T47D (cell line): ENCODE measurements at places on chromosomes 2 and 18.
A peak's percentile ranks its signal among the peaks of the same experiment; 100 is the strongest.

DNA sequence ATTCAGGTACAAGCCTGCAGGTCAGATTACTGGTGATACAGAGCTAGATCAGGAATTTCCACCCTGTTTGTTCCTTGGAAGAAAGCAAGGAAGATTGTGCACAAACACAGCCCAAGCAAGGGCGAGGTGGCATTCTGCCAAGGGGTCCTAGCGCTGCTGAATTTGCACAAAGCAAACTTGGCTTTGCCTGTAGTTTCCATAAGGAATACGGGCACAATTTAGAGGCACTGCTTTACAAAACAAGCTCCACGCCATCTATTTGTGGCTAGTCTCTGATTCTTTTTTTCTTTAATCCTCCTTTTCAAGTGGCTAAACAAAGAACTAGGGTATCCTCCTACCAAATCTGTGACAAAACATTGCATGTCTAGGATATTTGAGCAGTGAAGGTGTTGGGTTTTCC is 195.5 kb upstream of the ACVR2A start:
- no peak for DNase-seq

GRCh38 chr2:186485576-186485870 is 537 bp upstream of the ZC3H15 start:
- no peak for DNase-seq

DNA sequence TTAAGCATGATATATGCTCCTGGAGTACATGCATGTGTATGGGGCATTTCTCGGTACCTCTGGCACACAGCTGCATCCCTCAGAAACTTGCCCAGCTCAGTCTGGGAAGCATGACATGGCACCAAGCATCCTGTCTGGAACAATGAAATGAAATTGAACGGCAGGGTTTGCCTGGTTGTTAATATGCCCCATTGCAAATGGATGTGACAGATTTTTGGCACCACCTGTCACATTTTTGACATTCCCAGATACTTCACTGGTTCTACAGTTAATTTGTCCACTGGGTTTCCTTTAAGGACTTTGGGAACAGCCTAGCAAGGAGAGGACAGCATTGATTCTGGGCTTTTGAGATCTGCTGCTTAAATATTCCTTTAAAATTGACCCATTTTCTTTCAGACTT is 305.8 kb downstream of the TSN start:
- peak; percentile 33 for DNase-seq

DNA sequence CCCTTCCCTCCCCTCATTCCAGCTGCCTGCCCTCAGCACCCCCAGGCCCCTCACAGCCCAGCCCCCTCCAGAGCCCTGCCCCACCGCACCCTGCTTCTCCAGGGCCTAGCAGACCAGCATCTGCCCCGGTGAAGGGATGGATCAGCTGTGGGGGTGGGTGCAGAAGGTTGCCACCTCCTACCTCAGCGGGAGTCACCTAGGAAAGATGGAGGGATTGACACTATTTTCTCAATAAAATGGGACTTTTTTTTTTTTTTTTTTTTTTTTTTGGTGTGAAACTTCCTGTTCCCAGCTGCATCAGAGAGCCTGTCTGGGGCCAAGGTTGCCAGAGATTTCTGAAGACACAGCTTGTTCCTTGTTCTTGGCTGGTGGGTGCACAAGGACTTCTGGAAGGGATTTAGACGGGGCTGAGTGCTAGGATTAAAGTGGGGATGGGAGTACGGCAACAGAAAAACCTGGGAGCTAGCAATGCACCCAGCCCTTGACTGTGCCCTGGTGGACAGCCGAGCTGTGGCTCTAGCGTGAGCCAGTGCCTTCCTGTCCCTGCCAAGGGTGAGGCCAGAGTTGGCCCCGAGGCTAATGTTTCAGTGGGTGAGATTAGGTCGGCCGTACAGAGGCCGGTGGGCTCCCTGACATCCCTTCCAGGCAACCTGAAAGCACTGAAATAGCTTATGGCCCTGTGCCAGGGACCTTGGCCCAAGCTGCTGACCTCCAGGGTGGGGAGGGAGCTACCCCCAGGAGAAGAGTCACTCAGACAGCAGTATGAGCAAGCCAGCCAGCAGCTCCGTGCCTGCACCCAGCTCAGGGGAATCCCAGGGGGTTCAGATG is 4.6 kb downstream of the B3GNT7 start:
- DNase-seq: no peak

- DNase-seq: no peak
Measured at GRCh38 chr2:213285404-213285803, 1.1 kb downstream of the SPAG16 start.
